Fibroblast of lung (primary cell): ENCODE measurements at places on chromosomes 16 and 17. TPM values are rescaled to one million over a fixed set of nuclear protein-coding genes. Genes with fewer than 3 reads are reported as not detected.

Gene ZNF598
- 10.8 and 18.8 TPM in 2 replicates for total RNA-seq

Gene TOP3A
- 15.4 and 16.5 TPM in 2 replicates for total RNA-seq

Gene GDPD3
- 1.0 and 1.2 TPM in 2 replicates for total RNA-seq

Gene SMCR8
- total RNA-seq = 17.2 and 19.5 TPM in 2 replicates

Gene HBA1
- not detected in 2 replicates for total RNA-seq

Gene MEIOB
- total RNA-seq = not detected in 2 replicates

Gene IL34
- total RNA-seq = 5.1 and 5.4 TPM in 2 replicates

Gene SNN
- 19.3 and 24.9 TPM in 2 replicates for total RNA-seq

Gene PPP1R1B
- total RNA-seq = under 0.01 and 0.26 TPM in 2 replicates
